ENCODE measurements at places on chromosomes 4 and X.

- no peak for DNase-seq
Observed at GRCh38 chr4:21645776-21646175, 302.8 kb downstream of the KCNIP4 start.

DNA sequence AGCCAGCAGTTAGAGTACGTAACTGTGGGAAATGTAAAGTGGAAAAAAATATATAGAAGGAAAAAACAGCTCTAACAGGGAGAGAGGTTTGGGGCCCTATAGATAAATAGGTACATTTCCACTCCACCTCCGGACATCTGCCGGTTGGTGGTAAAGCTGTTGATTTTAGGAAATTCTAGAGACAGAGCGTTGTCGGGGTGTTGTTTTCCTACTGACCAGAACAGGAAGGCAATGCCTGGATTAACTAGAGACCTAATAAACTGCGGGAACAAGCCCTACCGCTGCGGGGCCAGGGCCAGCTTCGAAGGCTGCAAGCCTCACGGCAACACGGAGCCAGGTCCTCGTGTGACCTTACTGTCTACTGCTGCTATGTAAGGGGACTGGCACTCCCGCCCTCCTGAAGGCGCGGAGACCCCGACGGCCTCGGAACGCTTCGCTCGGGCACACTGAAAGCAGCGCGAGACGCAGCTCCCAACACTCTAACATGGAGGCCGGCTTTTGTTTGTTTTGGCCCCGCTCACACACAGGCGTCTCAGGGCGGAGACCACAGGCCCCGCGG, 702 bp upstream of the CDKN2AIP start:
- peak; percentile 76 for DNase-seq

DNA sequence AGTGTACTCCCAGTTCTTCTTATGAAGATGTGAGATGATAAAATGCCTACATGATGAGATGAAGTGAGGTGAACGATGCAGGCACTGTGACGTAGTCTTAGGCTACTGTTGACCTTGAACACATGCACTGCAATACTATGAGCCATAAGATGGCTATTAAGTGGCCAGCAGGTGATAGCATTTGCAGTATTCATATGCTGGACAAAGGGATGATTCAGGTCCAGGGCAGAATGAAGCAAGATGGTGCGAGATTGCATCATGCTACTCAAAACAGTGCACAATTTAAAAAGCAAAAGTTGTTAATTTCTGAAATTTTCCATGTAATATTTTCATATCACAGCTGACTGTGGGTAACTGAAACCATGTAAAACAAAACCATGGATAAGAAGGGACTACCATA, 781.4 kb downstream of the PCDH18 start:
- no peak for DNase-seq

- no peak for DNase-seq
Observed at GRCh38 chr4:32477518-32477917, 1757.3 kb downstream of the PCDH7 start.

DNA sequence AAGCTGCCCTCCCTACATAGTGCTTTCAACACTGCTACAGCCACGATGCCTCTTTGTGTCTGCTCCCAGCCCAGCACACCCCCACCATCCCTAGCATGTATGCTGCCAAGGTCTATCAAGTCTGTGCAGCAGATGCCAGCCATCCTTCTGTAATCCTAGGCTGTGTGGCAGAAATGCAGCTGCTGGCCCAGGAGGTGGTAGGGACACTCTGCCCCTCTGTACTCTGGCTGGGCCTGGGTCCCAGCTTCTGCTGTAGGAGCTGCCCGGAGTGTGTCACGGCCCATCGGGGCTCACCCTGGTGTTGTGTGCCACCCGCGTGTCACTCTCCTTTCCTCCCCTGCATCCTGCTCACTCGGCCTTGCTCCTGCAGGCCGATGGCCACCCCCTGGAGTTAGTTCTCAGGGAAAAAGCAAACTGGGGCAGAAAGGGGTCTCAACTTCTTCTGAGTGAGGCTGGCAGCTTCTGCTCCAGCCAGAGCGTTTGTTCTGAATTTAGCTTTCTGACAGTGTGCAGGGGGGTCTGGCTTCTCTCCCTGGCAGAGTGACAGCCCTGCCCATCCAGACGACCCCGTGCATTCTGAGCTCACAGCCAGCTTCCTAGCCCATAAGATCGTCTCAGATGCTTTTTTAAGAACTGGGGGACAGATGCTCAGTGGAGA, 22.7 kb downstream of the PSAPL1 start:
- DNase-seq, result no peak

DNA sequence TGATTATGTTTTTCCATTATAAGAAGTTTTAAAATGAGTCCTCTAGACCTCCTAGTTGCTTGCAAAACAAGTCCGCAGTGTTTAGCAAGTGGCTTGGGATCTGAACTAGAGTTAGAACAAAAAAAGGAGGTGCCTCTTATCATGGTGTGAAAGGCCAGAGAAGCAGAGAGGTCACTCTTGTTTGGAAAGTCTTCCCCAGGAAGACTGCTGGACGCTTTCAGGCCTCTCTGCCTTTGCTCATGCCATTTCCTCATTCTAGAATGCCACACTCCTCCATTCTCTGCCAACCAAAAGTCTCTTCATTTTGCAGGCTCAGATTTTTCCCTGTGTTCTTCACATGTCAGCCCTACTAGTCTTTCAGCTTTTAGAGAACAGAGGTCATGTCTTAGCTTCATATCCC, 14.9 kb downstream of the PARM1 start:
- no peak for DNase-seq

DNA sequence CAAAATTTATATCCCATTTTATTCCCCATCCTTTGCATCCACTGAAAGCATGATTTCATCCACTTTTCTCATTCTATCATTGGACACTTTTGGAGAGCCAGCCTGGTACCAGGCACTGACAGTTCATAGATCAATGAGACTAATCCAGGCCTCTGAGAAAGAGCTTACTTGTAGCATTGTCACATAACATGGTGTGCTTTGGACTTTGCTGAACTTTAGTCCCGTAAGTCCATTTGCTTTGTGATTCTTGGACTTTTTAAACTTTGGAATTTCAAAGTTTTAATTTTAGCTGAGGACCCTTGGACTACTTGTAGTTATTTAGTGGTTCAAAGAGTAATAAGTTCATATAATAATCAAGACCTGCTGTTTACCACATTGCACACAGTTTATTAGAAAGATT, 11.5 kb downstream of the LIAS start:
- no peak for DNase-seq

- DNase-seq, result peak; percentile 30
Observed at GRCh38 chrX:140502491-140503237, 2.2 kb downstream of the SOX3 start.

DNA sequence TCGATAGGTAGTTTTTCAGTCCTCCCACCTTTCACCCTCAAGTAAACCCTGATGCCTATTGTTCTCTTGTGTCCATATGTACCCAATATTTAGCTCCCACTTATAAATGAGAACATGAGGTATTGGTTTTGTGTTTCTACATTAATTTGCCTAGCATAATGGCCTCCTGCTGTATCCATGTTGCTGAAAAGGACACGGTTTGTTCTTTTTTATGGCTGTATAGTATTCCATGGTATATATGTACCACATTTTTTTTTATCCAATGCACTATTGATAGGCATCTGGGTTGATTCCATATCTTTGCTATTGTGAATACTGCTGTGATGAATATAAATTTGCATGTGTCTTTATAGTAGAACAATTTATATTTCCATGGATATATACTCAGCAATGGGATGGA, 199.2 kb downstream of the RAB28 start:
- no peak for DNase-seq

GRCh38 chr4:32929796-32930699, 2209.9 kb downstream of the PCDH7 start:
- DNase-seq, result no peak

DNA sequence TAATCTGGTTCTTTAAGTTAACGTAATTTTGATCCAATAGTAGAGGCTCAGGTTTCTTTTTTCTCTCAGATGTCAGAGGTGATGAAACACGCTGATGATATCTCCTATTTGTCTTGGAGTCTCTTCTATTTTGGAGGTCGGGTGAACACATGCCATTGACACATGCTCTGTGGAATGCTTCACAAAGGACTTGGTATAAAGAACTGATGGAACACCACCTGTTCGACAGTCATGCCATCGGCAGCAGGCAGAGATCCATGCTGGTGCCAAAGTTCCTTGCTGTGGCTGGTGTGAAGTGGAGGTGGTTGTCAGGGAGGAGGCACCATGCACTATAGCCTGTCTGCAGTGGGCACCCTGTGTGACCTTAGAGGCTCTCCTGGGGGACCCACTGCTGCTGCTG, 94.9 kb downstream of the ATP8A1 start:
- DNase-seq, result no peak

DNA sequence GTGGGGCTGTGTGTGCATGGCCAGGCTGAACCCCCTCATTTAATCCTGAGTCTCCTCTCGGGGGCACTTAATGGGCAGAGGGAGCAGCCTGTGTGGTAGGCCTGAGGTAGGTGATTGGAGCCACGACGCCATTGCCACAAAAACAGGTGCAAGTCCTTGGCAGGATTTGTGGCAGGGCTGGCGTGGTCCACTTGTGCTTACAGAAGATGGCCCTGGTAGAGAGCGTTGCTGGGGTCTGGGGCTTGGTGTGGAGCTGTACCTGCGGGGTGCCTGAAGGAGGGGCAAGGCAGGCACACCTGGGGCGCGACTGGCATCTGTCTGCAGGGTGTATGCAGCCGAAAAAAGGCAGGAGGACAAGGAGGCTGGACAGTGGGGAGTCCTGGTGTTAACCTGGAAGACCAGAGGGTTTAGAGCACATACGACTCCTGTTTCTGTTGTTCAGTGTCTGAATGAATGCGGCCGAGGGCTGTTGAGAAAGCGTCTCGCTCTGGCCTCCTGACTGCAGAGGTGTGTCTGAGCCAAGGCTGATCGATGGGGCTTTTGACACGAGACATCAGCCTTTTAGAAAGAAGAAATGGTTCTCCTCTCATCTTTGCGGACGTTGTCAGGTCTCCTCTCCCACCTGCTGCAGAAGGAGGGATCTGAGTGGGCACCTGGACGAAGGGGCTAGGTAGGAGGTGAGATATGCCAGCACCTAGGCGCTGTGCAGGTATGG, 52.0 kb downstream of the TBC1D14 start:
- no peak for DNase-seq

- DNase-seq, result no peak
Observed at GRCh38 chr4:147779451-147779850, 47.6 kb downstream of the ARHGAP10 start.

- DNase-seq, result no peak
Observed at GRCh38 chr4:36665985-36666527, 384.6 kb downstream of the DTHD1 start.

GRCh38 chr4:45438047-45438446, 685.8 kb downstream of the GABRG1 start:
- DNase-seq, result no peak

GRCh38 chrX:22053481-22053880, 21.4 kb downstream of the PHEX start:
- no peak for DNase-seq

GRCh38 chrX:126985981-126986380, 166.5 kb downstream of the PRR32 start:
- DNase-seq, result no peak
